Amniotic epithelial cell (primary cell): ENCODE measurements at places on chromosomes 7 and 10.

DNA sequence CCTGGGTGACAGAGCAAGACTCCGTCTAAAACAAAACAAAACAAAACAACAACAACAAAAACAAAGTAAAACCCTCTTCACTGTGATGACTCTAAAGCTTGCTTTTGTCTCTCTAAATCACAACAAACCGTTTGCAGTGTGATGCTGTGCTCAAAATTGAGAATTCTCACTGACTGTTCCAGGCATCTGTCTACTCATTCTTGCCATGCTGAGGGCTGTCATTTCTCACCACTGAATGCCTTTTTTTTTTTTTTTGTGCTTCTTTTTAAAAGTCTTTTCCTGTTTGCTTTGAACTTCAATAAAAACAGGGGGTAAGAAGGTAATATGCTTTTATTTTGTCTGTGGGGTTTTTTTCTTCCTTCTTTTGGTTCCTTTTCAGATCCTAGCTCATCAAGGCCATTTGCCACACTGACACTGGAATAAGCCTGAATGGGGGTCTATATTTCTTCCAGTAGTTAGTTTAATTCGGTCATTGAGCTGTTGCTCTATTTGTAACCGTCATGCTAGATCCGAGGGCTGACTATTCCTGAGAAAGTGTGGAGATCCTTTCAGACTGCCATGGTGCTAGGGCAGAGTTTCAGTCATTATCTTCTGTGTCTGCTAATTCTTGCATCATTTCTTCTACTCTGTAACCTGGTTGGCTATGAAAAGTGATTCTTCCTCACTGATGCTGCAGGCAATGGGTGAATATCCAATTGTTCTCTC lies 10.6 kb downstream of the FAS start:
- no peak for DNase-seq

DNA sequence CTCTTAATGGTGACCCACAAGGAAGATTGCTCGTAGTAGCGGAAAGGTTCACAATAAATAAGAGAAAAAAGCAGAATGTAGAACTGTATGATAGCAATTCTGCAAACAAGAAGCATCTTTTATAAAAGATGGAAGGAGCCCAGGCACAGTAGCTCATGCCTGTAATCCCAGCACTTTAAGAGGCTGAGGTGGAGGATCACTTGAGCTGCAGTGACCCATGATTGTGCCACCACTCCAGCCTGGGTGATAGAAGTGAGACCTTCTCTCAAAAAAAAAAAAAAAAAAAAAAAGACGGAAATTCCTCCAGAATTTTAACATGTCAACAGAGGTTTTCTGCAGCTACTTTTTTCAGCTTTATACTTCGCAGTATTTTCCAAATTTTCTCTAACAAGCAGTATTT lies 13.2 kb downstream of the GATAD1 start:
- no peak for DNase-seq

GRCh38 chr7:1931256-1931950 lies 261.3 kb downstream of the ELFN1 start:
- DNase-seq = peak; percentile 49

GRCh38 chr7:142939226-142939910 lies at the start of gene LLCFC1:
Gene LLCFC1 (plus strand): TSS chr7:142939484. CDS start chr7:142939622, 138 bp downstream.
- DNase-seq = no peak

DNA sequence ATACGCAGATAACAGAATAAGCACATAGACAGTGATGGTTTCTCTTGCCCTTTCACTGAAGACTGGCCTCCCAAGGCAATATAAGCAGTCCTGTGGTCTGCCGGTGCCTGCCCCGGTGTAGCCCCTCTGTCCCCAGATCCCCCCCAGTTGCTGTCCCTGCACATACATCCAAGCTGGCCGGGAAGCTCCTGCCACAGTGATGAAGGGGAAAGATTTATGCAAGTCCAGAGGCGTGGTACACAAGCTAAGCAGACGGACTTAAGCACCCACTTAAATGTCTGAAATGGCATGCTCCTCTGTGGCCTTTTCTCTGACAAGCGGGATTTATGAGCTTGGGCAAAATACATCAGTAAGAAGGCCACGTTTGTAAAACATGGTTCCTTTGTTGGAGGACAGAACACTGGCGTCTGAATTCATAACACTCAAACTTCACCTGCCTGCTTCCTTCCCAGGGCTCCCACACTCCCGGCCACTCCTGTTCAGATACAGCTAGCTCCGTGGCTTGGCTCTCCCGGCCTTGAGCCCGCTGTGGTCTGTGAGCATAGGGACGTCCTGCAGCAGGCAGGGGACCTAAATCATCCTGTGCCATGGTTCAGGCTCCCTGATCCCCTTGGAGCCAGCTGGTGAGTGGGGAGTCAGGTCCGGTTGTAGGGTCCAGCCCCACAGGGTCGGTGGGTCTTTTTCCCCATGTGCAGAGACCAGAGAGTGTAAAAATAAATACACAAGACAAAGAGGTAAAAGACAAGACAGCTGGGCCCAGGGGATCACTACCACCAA lies 61.7 kb upstream of the PPP2R2D start:
- no peak for DNase-seq

DNA sequence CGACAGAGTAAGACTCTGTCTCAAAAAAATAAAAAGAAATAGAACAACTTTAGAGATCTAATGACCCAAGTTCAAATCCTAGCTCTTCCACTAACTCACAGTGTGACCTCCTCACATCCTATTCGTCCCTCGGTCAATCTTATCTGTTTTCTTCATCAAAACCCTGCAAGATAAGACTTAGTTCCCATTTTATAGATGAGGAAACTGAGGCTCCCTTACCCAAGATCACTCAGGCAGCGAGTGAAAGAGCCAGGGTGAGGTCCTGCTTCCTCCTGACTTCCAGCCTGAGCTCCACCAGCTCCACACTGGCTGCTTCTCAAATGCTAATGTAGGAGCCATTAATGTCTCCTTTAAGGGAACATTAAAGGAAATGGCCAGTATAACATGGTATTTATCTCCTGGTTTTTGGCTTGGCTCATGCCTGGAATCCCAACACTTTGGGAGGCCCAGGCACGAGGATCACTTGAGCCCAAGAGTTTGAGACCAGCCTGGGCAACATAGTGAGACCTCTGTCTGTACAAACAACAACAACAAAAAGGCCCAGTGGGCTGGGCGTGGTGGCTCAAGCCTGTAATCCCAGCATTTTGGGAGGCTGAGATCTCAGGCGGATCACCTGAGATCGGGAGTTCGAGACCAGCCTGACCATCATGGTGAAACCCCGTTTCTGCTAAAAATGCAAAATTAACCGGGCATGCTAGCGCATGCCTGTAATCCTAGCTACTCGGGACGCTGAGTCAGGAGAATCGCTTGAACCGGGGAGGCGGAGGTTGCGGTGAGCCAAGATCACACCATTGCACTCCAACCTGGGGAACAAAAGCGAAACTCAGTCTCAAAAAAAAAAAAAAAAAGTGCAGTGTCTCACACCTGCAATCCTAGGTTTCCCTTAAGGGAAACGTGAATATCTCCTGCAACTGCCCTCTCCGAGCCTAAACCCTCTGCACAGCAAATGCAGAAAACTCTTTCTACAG lies 3.4 kb upstream of the RHBDD2 start:
- DNase-seq = no peak

- peak; percentile 9 for DNase-seq
Observed at GRCh38 chr10:78162853-78163252, 129.2 kb downstream of the RPS24 start.

GRCh38 chr10:55519264-55519663 lies 718.2 kb upstream of the PCDH15 start:
- DNase-seq = no peak
